ENCODE measurements at places on chromosomes 4 and X.
A peak's percentile ranks its signal among the peaks of the same experiment; 100 is the strongest.

DNA sequence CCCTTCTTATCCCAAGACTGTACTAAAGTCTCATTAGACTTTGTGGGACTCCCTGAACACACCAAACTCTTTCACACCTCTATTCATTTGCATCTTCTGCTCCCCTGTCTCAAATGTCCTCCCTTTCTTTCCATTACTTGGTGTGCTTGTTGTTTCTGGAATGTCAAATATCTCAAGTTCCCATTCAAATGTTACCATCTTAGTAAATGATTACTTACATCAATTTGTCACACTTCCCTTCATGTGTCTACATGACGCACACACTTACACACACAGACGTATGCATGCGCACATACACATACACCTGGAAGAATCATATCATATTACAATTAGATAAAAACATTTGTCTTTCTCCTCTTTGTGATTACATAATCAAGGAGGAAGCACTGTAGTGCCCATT, 210.8 kb upstream of the TEX13C start:
- DNase-seq = no peak

- DNase-seq = no peak
Measured at GRCh38 chrX:12128017-12128416, 10.3 kb upstream of the FRMPD4 start.

DNA sequence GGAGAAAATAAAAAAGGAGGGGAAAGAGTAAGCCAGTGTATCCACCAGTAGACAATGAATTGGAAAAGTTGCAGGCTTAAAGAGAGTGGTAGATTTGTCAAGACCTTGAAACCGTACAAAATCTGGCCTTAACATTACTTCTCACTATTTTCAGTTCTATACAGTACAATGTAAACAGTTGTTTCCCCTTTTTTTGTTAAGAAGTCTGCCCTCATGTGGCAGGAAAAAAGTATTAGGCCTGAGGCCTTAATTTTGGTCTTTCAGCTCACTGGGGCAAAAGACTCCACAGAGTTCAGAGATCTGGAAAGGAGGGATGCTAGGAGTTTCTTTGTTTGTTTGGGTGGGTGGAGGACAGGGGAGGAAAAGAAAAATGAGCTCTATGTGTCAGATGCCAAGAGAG, 92.8 kb upstream of the CCDC160 start:
- peak; percentile 4 for DNase-seq

DNA sequence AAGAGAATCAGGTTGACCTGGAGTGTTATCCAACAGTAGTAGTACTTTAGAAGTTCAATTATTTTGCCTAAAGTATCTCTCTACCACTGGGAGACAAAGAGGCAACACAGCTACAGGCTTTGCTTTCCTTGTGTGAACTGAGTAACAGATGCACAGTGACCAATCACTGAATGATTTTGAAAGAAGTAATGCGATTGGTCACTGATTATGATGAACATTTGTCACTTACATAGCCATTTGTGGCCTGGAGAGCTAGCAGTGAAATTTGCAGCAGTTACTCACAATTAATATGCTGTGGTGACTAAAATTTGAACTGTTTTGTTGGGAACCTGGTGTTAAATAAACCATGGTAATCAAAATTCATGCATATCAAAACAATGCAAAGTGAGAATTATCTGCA, 508.7 kb upstream of the DIPK2B start:
- no peak for DNase-seq

DNA sequence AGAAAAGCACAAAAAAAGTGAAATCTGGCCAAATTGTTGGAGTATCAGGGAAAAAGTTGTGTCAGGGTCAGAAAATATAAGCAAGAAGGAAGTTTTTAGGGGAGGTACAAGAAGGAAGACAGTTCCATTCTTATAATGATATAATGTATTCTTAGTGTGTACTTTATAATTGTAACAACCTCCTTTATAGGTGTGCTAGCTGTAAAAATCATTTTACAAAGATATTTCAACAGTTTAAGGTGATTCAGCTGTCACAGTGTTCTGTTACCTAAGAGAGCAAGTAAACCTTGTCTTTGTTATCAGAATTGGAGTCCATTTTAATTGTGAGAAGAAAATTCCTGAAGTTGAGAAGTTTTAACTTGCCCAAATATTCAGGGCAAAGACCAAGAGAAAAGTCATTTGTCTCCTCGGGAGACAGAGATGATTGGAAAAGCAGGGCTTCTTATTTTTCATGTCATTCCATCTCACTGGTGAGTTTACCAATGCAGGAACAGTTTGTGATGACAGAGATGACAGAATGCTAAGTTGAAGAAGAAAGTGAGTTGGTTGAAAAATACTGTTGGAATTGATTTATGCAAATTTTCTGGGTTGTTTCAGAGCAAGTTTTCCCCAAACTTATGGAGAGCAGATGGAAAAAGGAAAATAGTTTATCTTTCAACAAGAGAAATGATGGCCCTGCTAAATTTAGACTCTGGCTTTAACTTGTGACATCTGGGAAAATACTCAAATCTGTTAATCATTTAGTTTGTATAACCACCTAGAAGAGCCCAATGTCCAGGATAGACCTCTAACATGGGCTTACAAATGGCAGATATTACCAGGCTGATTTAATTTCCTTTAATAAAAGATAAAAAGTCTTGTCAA, 14.8 kb downstream of the INTS6L start:
- DNase-seq = no peak

GRCh38 chrX:28550331-28550872, 36.8 kb upstream of the IL1RAPL1 start:
- DNase-seq = no peak

GRCh38 chr4:182478475-182478874, 235.3 kb downstream of the TENM3 start:
- peak; percentile 39 for DNase-seq

GRCh38 chr4:138602664-138603063, 360.5 kb upstream of the SLC7A11 start:
- peak; percentile 30 for DNase-seq

GRCh38 chr4:48483777-48484493, 792 bp downstream of the SLC10A4 start:
- DNase-seq = peak; percentile 33

GRCh38 chr4:18675586-18676525, 654.3 kb upstream of the LCORL start:
- no peak for DNase-seq

DNA sequence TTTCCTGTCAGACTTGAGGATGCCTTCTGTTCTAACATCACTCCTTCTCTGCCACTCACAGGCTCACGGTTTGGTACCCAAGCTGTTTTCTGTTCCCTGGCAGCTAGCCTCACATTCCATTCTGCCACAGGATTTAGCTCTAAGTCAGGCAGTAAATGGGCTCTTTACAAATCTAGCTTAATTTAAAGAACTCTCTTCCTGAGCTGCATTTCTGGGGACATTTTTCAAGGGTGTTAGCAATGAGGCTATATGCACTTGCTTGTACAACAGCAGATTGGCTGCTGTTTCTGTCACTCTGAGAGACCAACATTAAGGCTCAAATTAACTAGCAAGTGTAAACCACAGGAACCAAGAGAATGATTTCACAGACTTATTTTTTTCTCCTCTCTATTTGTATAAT, 337.8 kb upstream of the NOCT start:
- no peak for DNase-seq

DNA sequence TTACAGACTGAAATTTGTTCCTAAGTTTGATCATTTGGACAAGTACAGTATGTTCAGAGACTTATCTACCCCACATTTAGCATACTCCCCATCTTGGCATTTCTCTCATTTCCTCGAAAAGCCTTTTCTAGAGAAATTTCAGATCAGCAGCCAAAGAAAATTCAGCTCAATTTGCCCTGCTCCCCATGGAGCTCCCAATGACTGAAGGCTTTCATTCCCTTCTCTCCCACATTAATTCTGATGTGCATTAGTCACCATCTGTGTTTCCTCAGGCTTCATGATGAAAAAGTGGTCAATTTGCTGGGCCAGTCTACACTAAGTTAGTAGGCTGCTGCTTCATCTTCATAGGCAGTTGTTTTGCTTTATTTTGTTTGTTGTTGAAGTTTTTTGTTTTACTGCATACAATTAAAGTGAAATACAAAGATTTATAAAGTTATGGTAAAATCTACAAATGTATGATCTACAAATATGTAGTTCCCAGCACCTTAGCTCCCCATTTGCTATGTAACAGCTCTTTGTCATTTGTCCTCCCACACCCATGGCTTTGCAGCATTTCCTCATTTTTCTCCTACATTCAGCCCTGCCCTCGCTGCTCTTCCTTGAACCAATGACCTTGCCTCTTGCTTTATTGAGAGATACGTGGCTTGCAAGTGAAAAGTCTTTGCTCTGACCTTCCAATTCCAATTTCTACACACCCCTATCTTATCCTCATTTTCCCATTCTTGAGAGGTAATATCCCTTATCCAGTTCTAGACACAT, 193.9 kb downstream of the ANAPC10 start:
- DNase-seq = no peak

- DNase-seq = no peak
Measured at GRCh38 chr4:115780268-115780667, 666.8 kb upstream of the NDST4 start.

DNA sequence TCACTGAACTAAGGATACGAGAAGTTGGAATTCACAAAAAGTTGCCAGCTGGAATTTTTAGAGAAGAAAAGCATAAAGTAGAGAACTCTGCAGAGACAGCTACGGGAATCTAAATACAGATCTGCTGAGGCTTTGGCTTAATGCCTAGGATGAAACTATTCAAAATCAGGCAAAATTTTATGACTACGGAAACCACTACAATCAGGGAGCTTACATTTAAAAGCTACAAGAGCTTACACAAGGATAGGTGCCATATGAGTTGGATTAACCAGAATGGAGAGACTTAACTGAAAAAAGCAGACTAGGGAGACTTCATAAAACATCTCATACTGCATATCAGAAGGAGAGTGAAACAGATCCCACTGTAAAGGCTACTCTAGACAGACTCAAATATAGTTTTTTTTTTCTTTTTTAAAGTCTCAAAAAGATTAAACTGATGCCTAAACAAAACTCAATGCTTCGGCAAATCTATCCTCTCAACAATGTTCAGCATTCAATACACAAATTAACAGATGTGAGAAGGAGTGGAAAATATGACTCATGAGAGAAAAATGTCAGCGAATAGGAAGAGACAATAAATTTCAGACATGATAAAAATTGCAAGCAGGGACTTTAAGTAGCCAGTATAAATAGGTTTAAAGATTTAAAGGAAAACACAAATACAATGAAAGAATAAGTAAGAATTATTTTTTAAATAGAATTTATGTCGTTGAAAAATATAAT, 586.1 kb downstream of the FSTL5 start:
- DNase-seq = no peak

DNA sequence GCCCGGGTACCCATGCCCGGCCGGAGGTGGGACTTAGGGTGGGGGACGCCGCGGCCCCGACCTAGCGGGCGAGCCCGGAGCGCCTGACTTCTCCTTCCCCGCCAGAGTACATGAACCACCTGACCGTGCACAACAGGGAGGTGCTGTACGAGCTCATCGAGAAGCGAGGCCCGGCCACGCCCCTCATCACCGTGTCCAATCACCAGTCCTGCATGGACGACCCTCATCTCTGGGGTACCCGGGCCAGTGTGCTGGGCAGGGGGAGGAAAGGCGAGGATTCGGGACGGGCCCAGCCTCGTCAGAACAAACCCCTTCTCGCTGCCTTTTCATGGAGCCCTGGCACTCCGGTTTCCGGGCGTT, 622 bp downstream of the TAFAZZIN start:
- DNase-seq = peak; percentile 58

- DNase-seq = no peak
Measured at GRCh38 chr4:24837781-24838180, 42.4 kb downstream of the SOD3 start.

- no peak for DNase-seq
Measured at GRCh38 chr4:153082322-153083301, 121.6 kb upstream of the TRIM2 start.

GRCh38 chr4:4182835-4183568, 43.7 kb downstream of the OTOP1 start:
- DNase-seq = peak; percentile 20

- DNase-seq = no peak
Measured at GRCh38 chr4:166421556-166422156, 548.6 kb downstream of the TLL1 start.

GRCh38 chr4:120018786-120019185, 47.9 kb downstream of the MAD2L1 start:
- DNase-seq = no peak

GRCh38 chr4:21815651-21816377, 132.8 kb downstream of the KCNIP4 start:
- DNase-seq = no peak

- peak; percentile 43 for DNase-seq
Measured at GRCh38 chrX:152640034-152640818, 2.5 kb downstream of the GABRQ start.

- DNase-seq = no peak
Measured at GRCh38 chr4:151702256-151702655, 58.6 kb downstream of the GATB start.

DNA sequence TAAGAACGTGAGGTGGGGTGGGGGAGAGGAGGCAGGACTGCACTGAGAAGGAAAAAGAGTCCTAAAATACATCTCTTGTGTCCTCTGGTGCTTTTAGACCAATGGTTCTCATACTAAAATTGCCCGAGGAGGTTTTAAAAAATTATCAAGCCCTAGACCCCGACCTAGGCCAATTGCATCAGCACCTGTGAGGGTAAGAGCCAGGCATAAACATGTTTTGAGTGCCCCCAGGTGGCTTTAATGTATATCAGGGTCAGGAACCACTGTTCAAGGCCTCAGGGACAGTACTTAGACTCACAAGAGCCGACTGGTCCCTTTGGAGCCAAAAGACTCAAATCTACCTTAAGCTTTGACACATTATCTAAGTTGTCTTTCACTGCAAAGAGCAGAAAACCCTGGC, 37.5 kb upstream of the TMEM150C start:
- no peak for DNase-seq

DNA sequence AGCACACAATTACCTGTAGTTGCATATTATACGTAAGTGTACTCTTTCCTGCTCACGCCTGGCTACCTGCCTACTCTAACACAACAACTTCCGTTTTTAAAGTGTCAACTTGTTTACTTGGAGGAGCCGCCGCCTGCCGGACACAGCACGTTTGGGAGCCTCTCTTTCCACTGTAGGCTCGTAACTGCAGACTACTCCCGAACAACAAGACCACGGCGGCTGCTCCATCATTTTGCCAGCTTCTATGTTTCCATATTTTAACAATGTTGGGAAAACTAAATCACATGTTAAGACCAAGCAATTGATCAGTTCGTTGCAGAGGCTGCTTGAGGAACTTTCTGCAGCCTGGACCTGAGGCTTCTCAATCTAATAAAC, 841 bp downstream of the MTNR1A start:
- peak; percentile 46 for DNase-seq

DNA sequence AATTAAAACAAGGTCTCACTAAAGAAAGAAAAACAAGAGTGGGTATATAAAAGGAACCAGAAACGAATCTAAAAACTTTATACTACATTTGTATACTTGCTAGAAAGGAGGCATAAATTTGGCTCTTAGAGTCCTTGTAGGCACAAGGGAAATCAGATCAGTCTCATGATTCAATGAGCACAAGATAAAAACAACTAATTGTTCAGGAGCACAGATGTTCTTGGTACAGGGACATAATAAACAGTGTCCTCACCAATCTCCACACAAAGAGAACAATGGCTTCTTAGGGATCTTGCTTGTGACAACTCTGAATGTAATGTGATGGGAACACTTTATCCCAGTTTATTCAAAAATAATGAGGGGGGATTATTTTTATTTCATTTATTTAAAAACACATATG, 28.3 kb downstream of the TMEM144 start:
- DNase-seq = no peak

Data from AG20443 (cell line).